ENCODE measurements at places on chromosomes 3 and 15. TPM values are rescaled to one million over a fixed set of nuclear protein-coding genes. Genes with fewer than 3 reads are reported as not detected.

Gene TTC21A
- total RNA-seq, result 0.86 TPM

Gene LIPH
- total RNA-seq, result 1.9 TPM

Gene POC1A
- total RNA-seq, result 35.6 TPM

Gene CLK3
- total RNA-seq, result 102 TPM

Gene TMF1
- 15.6 TPM for total RNA-seq

Gene COX5A
- total RNA-seq, result 219 TPM

Gene INSYN1
- total RNA-seq, result 2.0 TPM

Gene CYP8B1
- total RNA-seq, result not detected

Gene EXD1
- not detected for total RNA-seq

Gene SPINK8
- not detected for total RNA-seq

Gene MON1A
- 9.1 TPM for total RNA-seq

Gene SLC12A1
- total RNA-seq, result not detected

Gene PFN2
- 137 TPM for total RNA-seq

Gene MAP2K1
- 84.3 TPM for total RNA-seq

Gene ETV5
- 24.7 TPM for total RNA-seq

Gene SKOR1
- total RNA-seq, result not detected

Gene WWTR1
- total RNA-seq, result 52.0 TPM

Gene PROK2
- not detected for total RNA-seq

Gene MLF1
- total RNA-seq, result 5.4 TPM

Gene PLSCR2
- total RNA-seq, result not detected

Gene PDIA5
- 17.7 TPM for total RNA-seq

Gene CCK
- not detected for total RNA-seq

Gene TMEM212
- not detected for total RNA-seq

Gene IMPG2
- total RNA-seq, result under 0.01 TPM

Gene RBPMS2
- 0.36 TPM for total RNA-seq

Gene SRGAP3
- 0.51 TPM for total RNA-seq

Gene VPS18
- total RNA-seq, result 27.2 TPM

Gene GNAT1
- not detected for total RNA-seq

Gene WDR49
- not detected for total RNA-seq

Gene UQCC5
- 1.4 TPM for total RNA-seq

Gene CADPS
- total RNA-seq, result not detected

Gene GAP43
- not detected for total RNA-seq

Gene ST3GAL6
- total RNA-seq, result 3.9 TPM

Gene ISLR2
- total RNA-seq, result not detected

Gene KBTBD13
- total RNA-seq, result not detected

Gene RHOV
- total RNA-seq, result 1.7 TPM

Gene ACP3
- not detected for total RNA-seq

Gene NMNAT3
- total RNA-seq, result 2.5 TPM

Gene DGKG
- total RNA-seq, result 1.0 TPM

Measured in epithelial cell of proximal tubule (primary cell).